ENCODE measurements at places on chromosomes 4 and X.

- DNase-seq: no peak
These were observed 210.8 kb downstream of the SLC4A4 start for GRCh38 chr4:71549516-71550160.

- DNase-seq: no peak
These were observed 109.4 kb upstream of the DDX3X start for GRCh38 chrX:41224605-41225004.

DNA sequence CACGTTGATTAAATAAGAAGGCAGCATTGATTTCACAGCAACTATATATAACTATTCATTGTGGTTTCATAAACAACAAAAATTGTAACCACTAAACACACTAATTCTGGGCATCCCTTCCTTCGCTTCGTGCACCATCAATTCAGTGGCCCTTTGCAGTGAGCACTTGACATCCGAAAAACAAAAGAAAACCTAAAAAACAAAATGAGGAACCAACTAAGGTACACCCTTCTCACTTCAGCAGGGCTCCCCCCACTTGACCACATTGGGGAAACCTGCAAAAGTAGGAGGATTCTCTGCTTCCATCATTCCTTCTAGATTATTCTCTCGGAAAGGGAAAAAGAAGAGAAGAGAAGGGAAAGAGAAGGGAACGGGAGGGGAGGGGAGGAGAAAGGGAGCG is 28.3 kb downstream of the NBDY start:
- no peak for DNase-seq

- DNase-seq: no peak
These were observed 52.8 kb downstream of the PRDM5 start for GRCh38 chr4:120869613-120870278.

GRCh38 chrX:119479845-119480244 is 11.6 kb downstream of the SLC25A5 start:
- no peak for DNase-seq

DNA sequence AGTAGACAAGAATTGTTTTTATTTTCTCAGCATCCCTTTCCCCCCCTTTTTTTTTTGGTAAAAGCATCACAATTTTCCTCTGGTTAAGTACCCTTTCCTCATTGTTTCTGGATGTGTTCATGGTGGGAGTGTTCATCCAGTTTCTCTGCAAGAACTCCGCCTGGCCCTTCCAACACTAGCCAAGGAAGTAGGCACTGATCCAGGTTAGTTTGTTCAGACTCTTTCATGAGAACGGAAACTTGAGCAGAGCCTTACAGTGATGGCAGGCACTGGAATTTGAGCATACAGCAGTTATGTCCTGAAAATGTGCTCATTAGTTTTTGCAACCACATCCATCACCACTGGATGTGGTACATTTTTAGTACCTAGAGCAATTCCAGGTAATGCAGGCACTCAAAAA is 336.1 kb upstream of the BOD1L1 start:
- DNase-seq: no peak

DNA sequence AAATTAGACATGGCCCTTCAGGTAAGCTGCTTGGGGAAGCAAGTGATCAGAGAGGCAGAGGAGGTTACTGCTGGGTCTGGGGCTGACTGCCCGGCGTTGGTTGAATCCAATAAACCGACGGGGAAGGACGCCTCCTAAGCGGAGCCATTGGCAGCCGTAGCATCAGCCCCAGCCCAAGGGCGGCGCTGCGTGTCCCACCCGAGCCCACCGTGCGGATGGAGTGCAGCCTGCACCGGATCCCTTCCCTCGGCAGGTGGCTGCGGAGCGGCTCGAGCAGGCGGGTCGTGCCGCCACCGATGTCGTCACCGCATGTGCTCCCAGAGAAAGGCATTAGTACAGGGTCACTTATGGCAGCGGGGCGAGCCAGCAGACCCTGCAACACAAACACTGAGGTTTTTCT is 82.1 kb downstream of the ALPK1 start:
- DNase-seq: no peak

- DNase-seq: no peak
These were observed 346.5 kb upstream of the FAT1 start for GRCh38 chr4:187070158-187070557.

- no peak for DNase-seq
These were observed 7.9 kb downstream of the C4orf17 start for GRCh38 chr4:99518601-99519295.

DNA sequence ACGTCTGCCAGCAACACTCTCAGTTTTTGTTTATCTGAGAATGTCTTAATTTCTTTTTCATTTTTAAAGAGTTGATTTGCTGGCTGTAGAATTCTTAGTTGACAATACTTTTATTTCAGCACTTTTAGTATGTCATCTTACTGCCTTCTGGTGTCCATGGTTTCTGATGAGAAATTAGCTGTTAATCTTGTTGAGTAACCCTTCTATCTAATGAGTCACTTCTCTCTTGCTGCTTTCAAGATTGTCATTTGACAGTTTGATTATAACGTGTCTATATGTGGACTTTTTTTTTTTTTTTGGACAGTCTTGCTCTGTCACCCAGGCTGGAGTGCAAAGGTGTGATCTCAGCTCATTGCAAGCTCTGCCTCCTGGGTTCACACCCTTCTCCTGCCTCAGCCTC is 24.0 kb upstream of the TMEM255A start:
- no peak for DNase-seq

DNA sequence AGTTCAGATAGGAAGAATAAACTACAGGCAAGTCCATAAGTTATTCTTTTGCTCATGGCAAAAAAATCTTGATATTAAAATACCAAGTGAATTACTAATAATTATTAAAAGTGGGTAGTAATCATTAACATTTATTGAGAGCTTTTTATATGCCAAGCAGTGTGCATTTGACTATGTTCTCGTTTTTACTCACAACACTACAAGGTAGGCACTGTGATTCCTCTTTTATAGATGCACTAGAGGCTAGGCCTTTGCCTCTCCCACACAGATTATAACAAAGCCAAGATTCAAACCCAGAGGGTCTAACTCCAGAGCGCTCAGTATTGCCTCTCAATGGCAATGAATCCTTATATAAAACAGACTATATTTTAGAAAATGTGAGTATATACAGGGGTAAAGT is 254.2 kb downstream of the NAF1 start:
- no peak for DNase-seq

- DNase-seq: no peak
These were observed at the start of gene NHS for GRCh38 chrX:17374619-17375366. NHS (plus strand) TSS chrX:17375200; CDS start chrX:17375758, 558 bp downstream.

- no peak for DNase-seq
These were observed 131.6 kb downstream of the ZNF330 start for GRCh38 chr4:141352331-141352730.

- DNase-seq: no peak
These were observed 2.9 kb upstream of the MND1 start for GRCh38 chr4:153341575-153342090.

- DNase-seq: no peak
These were observed at the start of gene CWH43 for GRCh38 chr4:48985976-48986653. CWH43 (plus strand) TSS chr4:48986275; CDS start chr4:48986430, 155 bp downstream.

DNA sequence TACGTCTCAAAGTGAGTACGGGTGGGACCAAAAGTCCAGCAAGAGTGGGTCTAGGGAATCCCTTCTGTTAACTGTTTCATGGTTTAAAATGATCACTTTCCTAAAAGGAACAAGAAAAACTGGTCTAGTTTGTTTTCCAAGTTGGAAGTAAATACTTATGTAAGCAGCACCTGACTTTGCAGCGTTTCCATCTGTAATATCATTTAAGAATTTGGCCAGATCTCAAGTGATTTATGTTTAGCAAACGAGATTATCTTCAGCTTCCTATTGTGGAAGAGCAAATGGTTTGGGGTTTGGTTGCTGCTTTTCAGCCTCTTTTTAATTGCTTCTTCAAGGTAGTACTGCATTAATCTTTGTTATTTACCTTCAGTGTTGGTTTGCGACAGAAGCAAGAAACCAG is 50.4 kb downstream of the FHIP1A start:
- DNase-seq: no peak

DNA sequence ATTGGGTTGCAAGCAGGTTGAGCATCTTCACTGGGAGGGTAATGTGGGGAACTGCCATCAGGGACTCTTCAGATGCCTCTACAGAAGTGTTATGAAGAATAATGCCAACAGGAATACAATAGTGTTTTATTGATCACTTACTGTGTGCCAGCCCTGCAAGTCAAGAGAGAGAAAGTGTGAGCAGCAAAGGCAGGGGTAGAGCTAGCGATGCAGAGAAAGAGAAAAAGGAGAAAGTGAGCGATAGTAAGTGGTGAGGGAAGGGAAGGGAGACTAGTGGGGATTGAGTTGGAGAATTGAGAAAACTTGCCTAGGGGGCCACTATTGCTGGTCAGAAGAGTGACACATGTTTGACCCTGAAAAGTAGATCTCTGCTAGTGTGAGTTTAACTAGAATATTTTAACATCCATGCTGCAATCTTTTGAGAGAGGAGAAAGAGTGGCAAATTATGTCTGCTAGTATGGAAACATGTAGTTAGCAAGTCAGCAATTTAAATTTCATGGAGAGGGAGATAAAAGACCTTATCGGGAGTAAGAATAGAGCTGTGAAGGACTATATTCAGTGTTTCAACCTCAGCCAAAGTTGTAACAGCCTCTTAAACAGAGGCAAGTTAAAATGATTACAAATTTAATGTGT is 12.2 kb downstream of the AFF1 start:
- DNase-seq: no peak

- DNase-seq: no peak
These were observed 84.4 kb downstream of the CFAP299 start for GRCh38 chr4:80419946-80420345.

- no peak for DNase-seq
These were observed 179.6 kb upstream of the TENM3 start for GRCh38 chr4:182063651-182064050.

- DNase-seq: no peak
These were observed 10.3 kb upstream of the SMIM14 start for GRCh38 chr4:39648827-39649558.

DNA sequence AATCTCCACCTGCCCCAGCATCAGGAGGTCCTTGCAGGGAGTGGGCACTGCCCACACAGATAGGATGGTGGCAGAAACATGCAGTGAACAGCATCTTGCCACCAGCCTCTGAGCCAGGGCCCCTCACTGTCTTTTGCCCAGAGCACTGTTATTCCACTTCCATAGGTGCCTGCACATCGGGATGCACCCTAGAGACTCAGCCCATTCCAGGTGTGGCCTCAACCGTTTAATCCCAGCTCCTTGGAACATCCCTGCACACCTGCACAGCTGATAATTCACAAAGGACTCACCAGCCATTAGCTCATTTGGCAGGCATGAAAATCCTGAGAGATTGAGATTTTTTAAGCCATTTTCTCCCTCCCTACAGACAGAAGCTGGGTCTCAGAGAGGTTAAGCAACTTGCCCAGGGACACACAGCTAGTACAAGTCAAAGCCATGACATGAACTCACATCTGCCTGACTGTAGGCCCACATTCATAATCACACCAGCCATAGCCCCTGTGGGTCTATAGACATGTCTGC is 116.3 kb downstream of the EFNB1 start:
- no peak for DNase-seq

DNA sequence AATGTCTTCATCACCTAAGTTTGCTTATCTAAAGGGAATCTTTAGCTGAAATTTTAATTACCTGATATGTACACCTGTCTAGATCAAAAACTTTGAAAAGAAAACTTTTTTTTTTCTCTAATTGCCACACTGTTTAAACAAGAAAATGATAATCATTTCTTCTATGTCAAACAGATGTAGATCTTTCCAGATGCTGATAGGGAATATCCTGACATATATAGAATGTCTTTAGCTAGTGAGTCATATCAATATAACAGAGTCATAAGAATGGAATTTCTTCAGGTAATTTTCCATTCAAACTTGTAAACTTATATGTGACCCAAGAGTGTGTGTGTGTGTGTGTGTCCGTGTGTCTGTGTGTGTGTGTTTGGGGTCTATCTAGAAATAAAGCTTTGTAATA is 271.9 kb downstream of the GPM6A start:
- no peak for DNase-seq

DNA sequence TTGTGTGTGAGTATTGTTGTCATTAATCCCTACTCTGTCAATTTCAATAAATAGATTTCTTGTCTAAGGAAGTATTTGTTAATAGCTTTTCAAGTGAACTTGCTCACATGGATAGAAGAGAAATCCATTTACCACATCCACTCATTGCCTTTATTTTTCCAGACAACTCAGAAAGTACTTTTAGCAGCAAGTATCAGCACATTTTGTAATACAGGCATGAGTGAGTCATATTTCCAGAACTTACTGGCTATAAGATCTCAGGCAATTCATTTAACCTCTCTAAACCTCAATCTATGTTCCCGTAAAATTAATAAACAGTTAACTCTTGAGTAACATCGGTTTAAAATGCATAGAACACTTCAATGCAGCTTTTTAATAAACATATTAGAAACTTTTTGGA is 317.9 kb upstream of the PCDH7 start:
- DNase-seq: no peak

- no peak for DNase-seq
These were observed 35.1 kb downstream of the PITX2 start for GRCh38 chr4:110587666-110588285.

- DNase-seq: no peak
These were observed 1269.9 kb downstream of the ADGRL3 start for GRCh38 chr4:62470020-62470419.

GRCh38 chr4:110201502-110201901 is 3.1 kb upstream of the ELOVL6 start:
- DNase-seq: no peak

DNA sequence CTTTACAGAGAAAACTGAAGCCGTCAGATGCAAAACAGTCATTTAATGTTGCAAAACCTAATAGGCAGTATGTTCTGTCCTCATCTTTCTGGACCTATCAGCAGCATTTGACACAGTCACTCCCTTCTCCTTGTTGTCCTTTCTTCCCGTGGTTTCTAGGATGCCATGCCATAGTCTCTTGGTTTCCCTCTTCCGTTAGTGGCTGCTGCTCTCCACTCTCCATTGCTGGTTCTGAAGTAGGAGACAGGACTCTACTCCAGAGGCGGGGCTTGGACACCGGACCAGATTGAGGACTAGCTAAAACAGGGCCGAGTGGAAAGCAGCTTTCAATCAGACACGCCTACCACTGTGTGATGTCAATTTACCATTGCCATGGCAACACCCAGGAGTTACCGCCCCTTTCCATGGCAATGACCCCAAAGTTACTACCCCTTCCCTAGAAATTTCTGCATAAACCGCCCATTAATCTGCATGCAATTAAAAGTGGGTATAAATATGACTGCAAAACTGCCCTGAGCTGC is 88.8 kb upstream of the CCDC160 start:
- DNase-seq: no peak

- DNase-seq: no peak
These were observed 352.3 kb downstream of the PDGFC start for GRCh38 chr4:156619154-156619934.

Data from NCI-H1694 treated with DMSO at 0.1 percent for 48 hours (cell line).